ENCODE measurements at places on chromosomes 3 and 15.

- DNase-seq = no peak
Observed at GRCh38 chr3:17028363-17028762, 143.6 kb downstream of the PLCL2 start.

GRCh38 chr15:63851431-63851830 lies 17.7 kb upstream of the HERC1 start:
- no peak for DNase-seq

DNA sequence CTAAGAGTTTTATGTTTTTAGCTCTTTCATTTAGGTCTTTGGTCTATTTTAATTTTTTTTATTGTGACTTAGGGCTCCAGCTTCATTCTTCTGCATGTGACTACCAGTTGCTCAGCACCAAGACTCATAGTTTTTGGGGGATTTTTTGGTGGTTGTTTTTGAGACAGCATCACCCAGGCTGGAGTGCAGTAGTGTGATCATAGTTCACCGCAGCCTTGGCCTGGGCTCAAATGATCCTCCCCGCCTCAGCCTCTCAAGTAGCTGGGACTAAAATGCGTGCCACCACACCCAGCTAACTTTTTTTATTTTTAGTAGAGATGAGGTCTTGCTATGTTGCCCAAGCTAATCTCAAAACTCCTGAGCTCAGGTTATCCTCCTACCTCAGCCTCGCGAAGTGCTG lies 19.4 kb downstream of the CDV3 start:
- DNase-seq = peak; percentile 22

DNA sequence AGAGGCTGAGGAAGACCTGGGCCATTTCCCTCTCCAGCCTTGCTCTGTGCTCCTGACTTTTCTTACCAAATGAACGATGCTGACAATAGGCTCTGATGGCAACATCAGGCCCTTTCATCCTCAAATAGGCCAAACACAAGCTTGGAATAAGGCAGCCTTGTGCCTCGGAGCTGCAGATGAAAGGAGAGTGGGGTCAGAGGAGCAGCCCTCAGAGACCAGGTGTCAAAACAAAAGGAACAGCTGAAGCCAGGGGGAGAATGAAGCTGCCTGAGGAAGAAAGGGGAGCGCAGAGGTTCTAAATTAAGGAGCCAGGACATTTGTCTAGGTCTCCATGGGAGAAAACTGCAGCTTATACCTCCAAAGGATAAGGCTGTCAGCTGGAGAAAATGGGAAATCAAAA lies 5.1 kb downstream of the BFSP2 start:
- DNase-seq = no peak

- peak; percentile 17 for DNase-seq
Observed at GRCh38 chr3:196837819-196838420, 29.8 kb upstream of the SENP5 start.

GRCh38 chr15:79282371-79283251 lies at the start of gene ANKRD34C:
Gene ANKRD34C, plus strand, starts transcription at chr15:79282722. Its CDS starts 10,563 bp downstream, at chr15:79293285.
- no peak for DNase-seq

DNA sequence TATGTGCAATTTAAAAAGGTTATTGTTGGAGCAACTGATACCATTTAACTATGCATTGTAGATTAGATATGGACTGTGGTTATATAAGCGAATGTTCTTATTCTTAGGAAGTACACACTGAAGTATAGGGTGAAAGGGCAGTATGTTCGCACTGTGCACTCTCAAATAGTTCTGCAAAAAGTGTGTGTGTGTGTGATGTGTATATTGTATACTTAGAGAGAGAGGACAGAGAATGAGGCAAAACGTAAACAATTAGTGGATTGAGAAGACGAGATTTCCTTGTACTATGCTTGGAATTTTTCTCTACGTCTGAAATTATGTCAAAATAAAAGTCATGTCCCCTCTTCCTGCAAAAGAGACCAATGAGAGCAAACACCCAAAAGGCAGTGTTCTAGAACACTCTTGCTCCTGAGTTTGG lies 30.4 kb downstream of the LSM3 start:
- DNase-seq = no peak

- no peak for DNase-seq
Observed at GRCh38 chr3:10294030-10294586, 1.4 kb upstream of the GHRL start.

DNA sequence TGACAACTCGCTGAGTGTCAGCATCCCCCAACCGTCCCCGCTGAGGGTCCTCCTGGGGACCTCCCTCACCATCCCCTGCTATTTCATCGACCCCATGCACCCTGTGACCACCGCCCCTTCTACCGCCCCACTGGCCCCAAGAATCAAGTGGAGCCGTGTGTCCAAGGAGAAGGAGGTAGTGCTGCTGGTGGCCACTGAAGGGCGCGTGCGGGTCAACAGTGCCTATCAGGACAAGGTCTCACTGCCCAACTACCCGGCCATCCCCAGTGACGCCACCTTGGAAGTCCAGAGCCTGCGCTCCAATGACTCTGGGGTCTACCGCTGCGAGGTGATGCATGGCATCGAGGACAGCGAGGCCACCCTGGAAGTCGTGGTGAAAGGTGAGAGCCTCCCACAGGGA lies 35.4 kb downstream of the ACAN start:
- no peak for DNase-seq

- no peak for DNase-seq
Observed at GRCh38 chr15:94671858-94672532, 440.6 kb downstream of the MCTP2 start.

DNA sequence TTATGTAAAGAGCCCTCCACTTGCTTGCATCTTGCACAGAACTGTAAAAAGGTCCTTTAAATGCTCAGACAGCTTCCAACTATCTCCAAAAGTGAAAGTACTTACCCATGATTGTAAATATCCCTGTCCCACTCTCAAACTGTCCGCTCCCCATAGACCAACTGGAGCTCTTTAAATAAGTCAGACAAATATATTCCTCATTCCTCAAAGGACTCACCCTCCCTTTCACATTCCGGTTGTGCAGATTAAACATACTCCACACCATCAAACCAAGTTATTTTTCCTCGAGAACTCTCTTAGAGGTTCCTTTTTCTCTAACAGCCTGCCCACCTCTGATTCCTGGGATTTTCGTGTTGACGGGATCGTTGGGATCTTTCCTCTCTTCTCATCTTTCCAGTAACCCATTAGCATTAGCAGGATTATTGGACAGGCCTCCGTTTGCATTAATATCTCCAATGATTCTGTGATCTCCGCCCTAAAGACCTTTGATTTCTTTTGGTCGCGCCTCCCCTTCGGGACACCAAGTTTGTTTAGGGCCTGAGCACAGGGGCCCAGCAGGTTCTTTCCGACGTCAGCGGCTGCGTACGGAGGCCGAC lies 763 bp downstream of the GOLGB1 start:
- no peak for DNase-seq

DNA sequence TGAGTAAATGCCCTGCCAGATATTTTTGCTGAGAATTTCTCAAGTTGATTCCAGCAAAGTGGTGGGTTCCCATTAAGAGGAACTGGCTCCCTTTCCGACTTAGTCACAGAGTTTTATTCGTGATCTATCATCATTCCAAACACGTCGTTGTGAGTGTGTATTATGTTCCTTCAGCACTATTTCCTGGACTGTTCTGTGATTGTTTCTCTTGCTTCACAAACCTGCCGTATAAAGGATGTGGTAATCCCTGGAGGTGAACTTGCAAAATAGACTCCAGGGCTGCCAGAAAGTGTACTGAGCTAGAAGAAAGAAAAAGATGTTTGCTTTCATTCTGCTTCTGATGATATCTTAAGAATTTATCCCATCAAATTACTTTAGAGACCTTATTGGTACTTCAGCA lies 14.5 kb upstream of the CAPN3 start:
- no peak for DNase-seq

- DNase-seq = no peak
Observed at GRCh38 chr3:137963463-137963862, 46.5 kb upstream of the CLDN18 start.

- peak; percentile 94 for DNase-seq
Observed at GRCh38 chr3:129576514-129577352, 29.7 kb downstream of the PLXND1 start.

DNA sequence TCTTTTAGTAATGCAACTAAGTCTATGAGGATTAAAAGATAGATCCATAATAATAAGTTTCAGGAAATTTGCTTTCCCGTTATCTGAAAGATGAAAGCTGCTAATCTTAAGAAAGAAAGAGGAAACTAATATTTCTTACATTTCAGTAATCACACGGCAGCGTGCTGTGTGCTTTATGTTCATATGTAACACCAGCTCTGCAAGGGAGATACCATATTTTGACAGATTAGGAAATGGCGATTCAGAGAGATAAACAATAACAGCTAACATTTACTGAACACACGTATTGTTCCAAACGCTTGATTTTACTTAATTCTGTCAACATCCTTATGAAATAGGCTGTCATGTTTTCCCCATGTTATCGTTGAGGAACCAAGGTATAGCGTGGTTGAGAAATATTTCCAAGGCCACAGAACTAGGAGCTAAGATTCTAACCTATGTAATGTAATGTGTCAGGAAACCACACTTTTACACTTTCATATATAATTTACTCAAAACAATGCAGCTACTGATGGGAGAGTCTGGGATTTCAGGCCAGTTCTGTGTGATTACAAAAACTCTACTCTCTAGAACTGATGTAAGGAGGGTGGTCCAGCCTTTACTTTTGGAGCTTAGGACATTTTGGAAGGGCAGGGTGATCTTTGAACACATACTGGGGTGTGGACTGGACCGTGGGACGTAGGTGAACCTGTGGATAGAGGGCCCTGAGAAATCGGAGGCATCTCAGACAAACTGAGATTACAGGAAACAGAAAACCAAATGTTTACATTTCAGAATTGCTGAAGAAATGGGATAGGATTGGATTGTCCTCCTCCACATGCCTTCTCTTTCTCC lies 100.6 kb downstream of the IL1RAP start:
- DNase-seq = no peak

DNA sequence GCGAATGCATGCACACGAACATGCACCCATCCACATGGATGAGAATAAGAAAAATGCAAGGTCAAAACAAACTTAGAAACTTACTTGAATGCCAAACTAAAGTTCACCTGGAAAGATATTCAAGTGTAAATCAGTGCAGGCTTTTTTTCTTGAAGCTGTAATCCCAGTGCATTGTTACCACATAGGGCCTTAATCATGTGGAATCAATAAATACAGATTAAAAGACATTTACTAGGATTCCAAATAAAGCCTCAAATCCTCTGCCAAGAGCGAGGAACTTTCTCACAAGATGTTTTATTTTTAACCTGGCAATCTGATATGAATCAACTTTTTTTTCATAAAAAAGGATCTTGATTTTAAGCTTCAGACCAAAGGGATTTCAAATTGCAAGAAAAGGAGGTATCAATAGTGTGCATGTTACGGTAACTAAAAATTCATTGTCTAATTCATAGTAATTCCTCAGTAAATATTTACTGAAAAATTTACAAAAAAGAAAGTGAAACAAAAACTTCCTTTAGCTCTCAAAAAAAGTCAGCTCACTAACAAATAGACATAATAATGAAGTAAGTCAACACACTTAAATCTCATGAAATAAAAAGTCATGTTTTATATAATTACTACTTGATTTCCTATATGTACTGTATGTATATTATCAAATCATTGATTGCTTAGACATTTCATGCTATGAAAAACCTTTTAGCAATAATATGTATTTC lies 978.6 kb downstream of the PLOD2 start:
- no peak for DNase-seq

DNA sequence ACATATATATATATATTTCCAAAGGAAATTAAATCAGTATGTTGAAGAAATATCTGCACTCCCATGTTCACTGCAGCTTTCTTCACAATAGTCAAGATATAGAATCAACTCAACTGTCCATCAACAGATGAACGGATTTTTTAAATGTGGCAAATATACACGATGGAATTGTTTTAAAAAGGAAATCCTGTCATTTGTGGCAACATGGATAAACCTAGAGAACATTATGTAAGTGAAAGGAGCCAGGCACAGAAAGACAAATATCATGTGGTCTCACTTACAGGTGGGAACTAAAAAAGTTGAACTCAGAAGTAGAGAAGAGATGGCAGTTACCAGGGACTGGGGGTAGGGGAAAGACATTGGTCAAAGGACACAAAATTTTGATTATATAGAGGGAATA lies 253.7 kb downstream of the ULK4 start:
- DNase-seq = no peak

Data from T-helper 2 cell (primary cell).